ENCODE measurements at places on chromosomes 12 and 14.

DNA sequence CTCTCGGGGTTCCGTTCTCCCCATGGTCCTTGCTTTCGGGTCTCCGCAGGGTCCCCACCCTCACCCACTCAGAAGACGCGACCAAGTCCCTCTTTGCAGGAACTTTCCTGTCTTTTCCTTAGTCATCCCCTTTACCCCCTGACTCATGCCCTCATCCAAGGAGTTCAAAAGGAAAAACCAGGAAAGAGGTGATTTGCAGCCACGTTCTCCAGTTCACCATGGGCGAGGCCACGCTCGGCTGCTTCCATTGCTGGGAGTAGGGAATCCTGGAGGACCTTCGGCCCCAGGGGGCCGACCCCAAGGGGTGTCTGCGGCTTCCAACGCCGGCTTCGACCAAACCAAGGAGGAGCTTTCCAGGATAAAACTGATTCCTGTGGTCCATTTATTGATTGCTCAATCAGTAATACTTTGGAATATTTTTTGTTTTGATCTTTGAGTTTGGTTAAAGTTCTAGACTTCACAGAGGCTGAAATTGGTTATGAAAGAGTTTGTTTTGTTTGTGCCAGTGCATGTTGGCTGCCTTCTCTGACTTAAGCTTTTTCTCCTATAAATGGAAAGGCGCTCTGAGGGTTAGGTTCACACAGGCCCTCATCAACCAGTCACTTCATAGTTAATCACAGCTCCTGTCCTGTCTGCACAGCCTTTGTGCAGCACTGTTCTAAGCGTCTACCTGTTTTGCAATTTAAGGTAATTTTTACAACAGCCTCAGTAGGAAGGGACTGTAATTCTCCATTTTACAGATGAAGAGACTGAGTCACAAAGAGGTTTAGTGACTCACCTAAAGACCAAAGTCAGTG lies 827 bp downstream of the ALDH2 start:
- no peak for DNase-seq

DNA sequence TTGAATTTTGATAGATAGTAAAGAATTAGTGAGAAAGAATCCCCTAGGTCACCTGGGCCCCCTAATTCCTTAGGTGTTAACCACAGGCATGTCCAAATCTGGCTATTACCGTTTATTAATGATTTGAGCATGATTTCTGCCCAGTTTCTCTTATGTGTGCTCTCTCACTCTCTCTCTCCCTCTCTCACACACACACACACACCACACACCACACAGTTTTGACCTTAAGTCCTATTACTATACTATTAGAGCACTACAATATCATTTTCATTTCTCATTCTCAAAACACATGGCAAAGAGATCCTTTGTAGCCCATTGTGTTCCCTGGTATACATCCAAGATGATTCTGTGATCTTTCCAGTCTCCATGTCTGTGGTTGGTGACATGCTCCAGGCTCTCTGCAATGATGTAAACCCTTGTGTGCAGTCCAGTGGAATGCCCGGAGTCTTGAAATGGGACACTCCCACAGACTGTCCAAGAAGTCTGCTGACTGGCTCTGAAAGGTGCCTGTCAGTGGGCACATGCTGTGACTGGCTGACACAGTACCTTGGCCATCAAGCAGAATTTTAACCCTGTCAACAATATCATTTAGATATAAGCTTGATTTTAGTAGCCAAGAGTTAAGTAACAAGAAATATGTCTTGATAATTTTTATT lies 96.2 kb downstream of the FIGNL2 start:
- no peak for DNase-seq

DNA sequence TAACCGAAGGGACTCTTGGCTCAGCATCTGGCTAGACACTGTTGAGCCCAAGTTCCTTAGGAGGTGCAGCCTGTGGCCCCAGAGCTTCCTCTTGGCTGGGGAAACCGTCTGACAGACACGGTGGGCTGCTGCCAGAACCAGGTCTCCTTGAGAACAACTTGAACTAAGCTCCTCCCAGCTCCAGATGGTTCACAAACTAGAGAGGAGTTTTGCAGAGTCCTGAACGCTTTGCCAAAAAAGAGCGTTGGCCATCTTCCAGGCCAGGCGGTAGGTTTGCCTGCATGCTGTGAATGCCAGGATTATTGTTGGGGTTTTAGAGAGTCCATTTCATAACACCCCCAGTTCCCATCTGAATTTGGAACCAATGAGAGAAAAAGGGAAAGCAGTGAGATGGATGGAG lies 399.8 kb downstream of the RGS6 start:
- DNase-seq = no peak

DNA sequence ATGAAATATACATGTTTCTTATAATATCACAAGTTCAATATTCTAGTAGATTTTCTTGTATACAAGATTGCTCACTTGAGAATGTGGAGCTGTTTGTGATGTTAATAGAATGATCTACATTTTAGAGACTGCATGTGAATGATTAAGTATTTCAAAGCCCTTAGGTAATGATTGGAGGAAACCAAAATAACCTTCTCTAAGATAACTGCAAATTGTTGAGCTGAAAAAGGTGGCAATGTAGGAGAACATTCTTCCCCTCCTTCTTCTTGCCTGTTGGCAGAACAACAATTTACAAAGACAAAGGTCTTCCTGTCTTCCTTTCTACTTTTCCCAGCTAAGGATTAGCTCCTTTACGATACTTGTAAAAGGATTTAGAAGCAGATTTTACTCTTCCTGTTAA lies 2.0 kb upstream of the CLEC6A start:
- no peak for DNase-seq

DNA sequence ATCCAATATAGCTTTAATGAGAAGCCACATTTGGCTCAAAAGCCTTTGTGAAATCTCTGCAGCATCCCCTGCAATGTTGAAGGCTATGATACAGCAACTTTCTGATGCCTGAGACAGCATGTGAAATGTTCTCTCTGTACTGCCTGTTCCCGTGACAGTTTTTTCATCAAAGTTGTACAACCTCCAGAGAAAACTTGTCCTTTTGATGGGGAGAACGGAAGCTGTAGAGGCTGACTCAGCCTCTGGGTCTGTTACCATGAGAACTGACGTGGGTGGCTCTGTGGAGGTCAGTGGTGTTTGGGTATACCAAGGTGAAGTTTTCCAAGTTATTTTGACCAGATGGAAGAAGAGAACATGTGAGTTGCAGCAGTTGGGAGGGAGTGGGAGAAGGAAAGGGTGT lies 17.0 kb downstream of the SLC4A8 start:
- no peak for DNase-seq

DNA sequence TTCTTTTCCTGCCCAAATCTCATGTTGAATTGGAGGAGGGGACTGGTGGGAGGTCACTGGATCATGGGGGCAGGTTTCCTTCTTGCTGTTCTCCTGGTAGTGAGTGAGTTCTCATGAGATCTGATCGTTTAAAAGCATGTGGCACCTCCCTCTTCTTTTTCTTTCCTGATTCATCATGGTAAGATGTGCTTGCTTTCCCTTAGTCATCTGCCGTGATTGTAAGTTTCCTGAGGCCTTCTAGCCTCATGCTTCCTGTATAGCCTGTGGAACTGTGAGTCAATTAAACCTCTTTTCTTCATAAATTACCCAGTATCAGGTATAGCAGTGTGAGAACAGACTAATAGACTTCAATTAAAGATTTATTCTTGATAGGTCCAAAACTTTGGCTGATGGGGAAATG lies 83.5 kb downstream of the CAND1 start:
- DNase-seq = no peak

DNA sequence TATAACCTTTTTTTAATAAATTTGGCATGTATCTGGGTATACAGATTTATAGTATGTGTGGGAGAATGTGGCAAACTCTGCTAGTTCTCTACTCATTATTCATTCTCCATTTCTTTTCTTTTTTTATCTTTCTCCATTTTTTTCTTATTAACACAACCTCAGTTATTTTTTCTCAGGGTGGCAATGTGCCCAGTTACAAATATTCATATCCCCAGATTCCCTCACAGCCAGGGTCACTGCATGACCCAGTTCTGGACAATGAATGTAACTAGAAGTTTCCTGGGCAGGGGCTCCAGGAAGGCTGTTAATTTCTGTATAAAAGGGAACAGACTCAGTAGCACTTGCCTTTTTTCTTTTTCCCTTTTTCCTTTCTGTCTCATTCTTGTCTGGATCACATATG lies 95.6 kb downstream of the VCPKMT start:
- DNase-seq = no peak

- no peak for DNase-seq
These were observed 11.5 kb upstream of the LGMN start for GRCh38 chr14:92759679-92760523.

GRCh38 chr12:71578694-71579258 lies 84.9 kb downstream of the ZFC3H1 start:
- no peak for DNase-seq

GRCh38 chr12:16348435-16349130 lies 1.1 kb downstream of the MGST1 start:
- no peak for DNase-seq

DNA sequence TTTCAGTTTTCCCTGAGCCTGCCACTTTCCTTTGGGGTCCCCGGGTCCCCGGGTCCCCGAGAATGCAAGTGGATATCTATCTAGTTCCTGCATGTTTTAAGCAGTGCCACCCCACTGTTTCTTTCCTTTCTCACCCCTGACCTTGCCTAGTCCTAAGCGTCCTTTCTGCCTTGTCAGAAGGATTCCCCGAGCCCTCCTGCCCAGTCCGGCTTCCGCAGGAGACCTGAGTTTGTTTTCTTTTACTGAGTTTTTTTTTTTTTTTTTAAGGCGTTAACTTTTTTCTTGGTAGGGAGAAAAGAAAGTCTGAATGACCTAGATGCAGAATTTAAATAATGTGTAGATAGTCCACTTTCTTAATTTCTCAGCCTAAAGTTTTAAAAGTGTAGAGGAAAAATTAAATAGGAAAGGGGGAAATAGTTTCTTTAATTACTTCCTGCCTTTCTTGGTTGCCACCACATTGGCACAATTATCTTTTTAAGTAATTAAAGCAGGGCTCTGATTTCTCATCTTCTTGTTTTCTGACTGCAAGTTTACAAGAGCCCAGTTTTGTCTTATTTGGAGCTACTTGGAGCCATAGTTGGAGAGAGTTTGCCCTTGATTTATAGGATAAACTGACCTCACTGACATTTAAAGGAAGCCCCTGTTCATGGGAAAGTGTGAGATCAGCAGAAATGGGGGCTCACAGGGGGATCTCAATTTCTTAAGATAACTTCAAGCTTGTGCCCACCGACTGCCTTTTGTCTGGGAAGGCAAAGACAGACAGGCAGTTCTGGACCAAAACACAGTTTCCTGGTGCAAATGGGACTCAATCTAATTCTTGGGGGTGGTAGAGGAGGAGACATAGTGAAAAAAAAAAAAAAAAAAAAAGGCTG lies 2.9 kb downstream of the PAX9 start:
- DNase-seq = no peak

GRCh38 chr12:67891596-67891995 lies 97.7 kb upstream of the IFNG-AS1 start:
- DNase-seq = no peak

GRCh38 chr12:9364224-9365176 lies 156.3 kb upstream of the PZP start:
- peak; percentile 41 for DNase-seq

GRCh38 chr14:74249433-74250375 lies 10.5 kb downstream of the VSX2 start:
- DNase-seq = no peak

DNA sequence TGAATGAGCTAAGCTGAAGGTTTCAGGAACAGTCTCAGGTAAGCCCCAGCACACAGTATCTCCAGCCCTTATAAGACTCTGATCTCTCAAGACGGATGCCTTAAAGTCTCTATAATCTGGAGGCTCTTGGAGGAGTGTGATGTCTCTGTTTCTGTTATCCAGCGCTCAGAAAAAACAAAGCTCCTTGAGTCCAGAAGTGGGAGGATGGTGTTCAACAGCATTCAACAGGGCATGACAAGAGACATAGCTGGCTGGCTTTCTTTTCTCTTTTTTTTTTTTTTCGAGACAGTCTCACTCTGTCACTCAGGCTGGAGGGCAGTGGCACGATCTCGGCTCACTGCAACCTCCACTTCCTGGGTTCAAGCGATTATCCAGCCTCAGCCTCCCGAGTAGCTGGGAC lies 31.6 kb upstream of the TESC start:
- no peak for DNase-seq

GRCh38 chr12:57793920-57794319 lies 11.3 kb downstream of the TSFM start:
- no peak for DNase-seq

DNA sequence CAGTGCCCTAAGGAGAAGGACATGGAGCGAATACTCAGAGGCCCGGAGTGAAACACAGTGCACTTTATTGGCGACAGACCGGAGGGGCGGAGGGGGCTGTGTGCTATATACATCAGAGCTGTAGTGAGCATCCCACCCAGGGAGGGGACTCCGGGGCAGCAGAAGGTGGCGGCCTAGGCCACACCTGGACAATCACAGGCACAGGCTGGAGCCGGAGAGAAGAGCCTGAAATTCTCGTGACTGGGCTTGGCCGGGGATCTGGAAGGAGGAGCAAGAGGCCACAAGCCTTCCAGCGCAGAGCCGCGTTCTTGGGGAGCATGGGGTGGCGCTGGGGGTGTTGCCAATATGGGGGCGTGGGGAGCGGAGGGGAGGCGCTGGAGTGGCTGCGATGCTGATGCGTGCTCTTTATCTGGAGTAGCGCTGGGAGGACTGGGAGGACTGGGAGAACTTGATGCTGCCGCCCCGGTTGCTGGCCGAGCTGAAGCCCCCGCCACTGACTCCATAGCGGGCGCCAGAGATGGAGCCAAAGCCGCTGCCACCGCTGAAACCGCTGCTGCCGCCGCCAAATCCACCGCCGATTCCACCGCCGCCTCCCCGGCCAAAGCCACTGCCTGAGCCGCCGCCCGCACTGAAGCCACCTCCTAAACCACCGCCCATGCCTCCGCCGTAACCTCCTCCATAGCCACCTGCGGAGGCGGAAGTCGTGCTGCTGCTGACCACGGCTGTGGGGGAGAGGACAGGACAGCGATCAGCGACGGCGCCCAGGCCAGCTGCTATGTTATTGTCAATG lies 6.1 kb downstream of the KRT3 start:
- DNase-seq = no peak

GRCh38 chr12:13144266-13144828 lies 40.9 kb upstream of the GSG1 start:
- DNase-seq = no peak

DNA sequence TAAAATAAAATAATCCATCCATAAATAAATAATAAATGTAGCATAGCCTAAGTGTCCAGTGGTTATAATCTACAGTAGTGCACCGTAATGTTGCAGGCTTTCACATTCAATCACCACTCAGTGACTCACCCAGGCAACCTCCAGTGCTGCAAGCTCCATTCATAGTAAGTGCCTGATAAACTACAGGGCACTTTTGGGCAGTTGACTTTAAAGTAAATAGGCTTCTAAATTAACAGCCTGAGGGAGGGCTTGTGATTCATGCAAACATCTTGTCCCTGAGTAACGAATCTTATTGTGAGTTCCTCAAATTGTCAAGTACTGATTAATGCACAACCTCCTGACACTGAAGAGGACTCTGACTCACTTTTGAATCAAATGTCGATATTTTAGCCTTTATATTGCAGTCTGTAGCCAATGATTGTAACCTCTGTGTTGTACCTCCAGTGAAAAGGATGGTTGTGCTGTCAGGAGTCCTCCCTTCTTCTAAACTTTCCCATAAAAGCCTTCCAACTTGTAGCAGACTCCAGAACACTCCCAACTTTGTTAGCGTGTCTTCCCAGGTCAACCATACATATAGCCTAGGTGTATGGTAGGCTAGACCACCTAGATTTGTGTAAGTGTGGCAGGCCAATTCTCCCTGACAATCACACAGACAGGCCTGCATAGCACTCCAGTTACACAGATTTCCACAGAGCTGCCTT lies 55.0 kb upstream of the BICD1 start:
- DNase-seq = no peak
